ENCODE measurements at places on chromosomes 7 and 10. TPM values are rescaled to one million over a fixed set of nuclear protein-coding genes. Genes with fewer than 3 reads are reported as not detected.

Gene AGMO
- total RNA-seq, result 0.35 TPM

Gene IRF5
- total RNA-seq, result 1.9 TPM

Gene NODAL
- total RNA-seq, result not detected

Gene CCL24
- total RNA-seq, result not detected

Gene CNTNAP2
- total RNA-seq, result 0.48 TPM

Gene INHBA
- total RNA-seq, result 1.9 TPM

Gene ABCB8
- total RNA-seq, result 24.6 TPM

Gene CPED1
- 26.2 TPM for total RNA-seq

Gene GNG11
- total RNA-seq, result 18.4 TPM

Gene TTYH3
- total RNA-seq, result 12.6 TPM

Gene PITX3
- 3.4 TPM for total RNA-seq

Gene SPDYE16
- total RNA-seq, result not detected

Gene HOXA1
- 0.13 TPM for total RNA-seq

Gene CYP3A7
- total RNA-seq, result not detected

Gene TLX1
- not detected for total RNA-seq

Gene PAXIP1
- total RNA-seq, result 5.5 TPM

Gene RADIL
- total RNA-seq, result 4.0 TPM

Gene LEP
- total RNA-seq, result 0.86 TPM

Gene CALN1
- not detected for total RNA-seq

Gene CREB5
- total RNA-seq, result 4.7 TPM

Gene GPR158
- not detected for total RNA-seq

Gene RTKN2
- total RNA-seq, result not detected

All from Right ventricle myocardium superior (tissue), 1 donor.